Natural killer cell treated with Interleukin-12 subunit alpha and Interleukin-12 subunit beta and Interleukin-15 and Interleukin-18, amount 100 ng/mL, for 72 hours (primary cell): ENCODE measurements at places on chromosomes 4 and X. TPM values are rescaled to one million over a fixed set of nuclear protein-coding genes. Genes with fewer than 3 reads are reported as not detected.

Gene ATP6AP1
- total RNA-seq, result 106 TPM

Gene SLC6A14
- total RNA-seq, result not detected

Gene SMPX
- total RNA-seq, result not detected

Gene DDX53
- not detected for total RNA-seq

Gene NXF2B
- total RNA-seq, result not detected

Gene RENBP
- total RNA-seq, result 5.4 TPM

Gene NDNF
- total RNA-seq, result not detected

Gene RS1
- total RNA-seq, result not detected

Gene ARL9
- not detected for total RNA-seq

Gene SCFD2
- 73.7 TPM for total RNA-seq

Gene CACNA1F
- 0.14 TPM for total RNA-seq

Gene ATP1B4
- total RNA-seq, result not detected

Gene PAGE5
- total RNA-seq, result not detected

Gene MAGEB1
- not detected for total RNA-seq

Gene CXCL5
- not detected for total RNA-seq

Gene SAGE1
- total RNA-seq, result not detected

Gene RHOXF2B
- not detected for total RNA-seq

Gene PLK4
- 29.4 TPM for total RNA-seq

Gene MBNL3
- total RNA-seq, result 15.5 TPM

Gene CHIC1
- 7.4 TPM for total RNA-seq

Gene PCSK1N
- total RNA-seq, result 0.42 TPM

Gene SPATA18
- not detected for total RNA-seq

Gene NUDT10
- total RNA-seq, result not detected

Gene BEX2
- 2.3 TPM for total RNA-seq

Gene CSAG1
- total RNA-seq, result not detected

Gene IDUA
- total RNA-seq, result 15.7 TPM

Gene PRDM5
- 0.50 TPM for total RNA-seq

Gene SMIM10L2A
- not detected for total RNA-seq

Gene KCND1
- 3.3 TPM for total RNA-seq

Gene ZMAT1
- 2.1 TPM for total RNA-seq

Gene GPM6B
- total RNA-seq, result not detected

Gene RBMX
- 170 TPM for total RNA-seq

Gene ENOPH1
- 50.3 TPM for total RNA-seq

Gene KLHL4
- total RNA-seq, result not detected

Gene HERC5
- total RNA-seq, result 5.8 TPM
